ENCODE measurements at places on chromosomes 2 and 18. TPM values are rescaled to one million over a fixed set of nuclear protein-coding genes. Genes with fewer than 3 reads are reported as not detected.

Gene MAL
- not detected for total RNA-seq

Gene C2orf92
- total RNA-seq = 10.0 TPM

Gene RGPD8
- 6.8 TPM for total RNA-seq

GRCh38 chr2:169664978-169665930 is 29.0 kb downstream of the CFAP210 start:
- peaks cover 6% of the 10 kb centered on the region for H3K4me1 ChIP-seq
- H3K36me3 ChIP-seq = no peaks in the 10 kb centered on the region
- H3K27ac ChIP-seq = peak overlapping the region; percentile 34
- no peaks in the 10 kb centered on the region for H3K27me3 ChIP-seq

DNA sequence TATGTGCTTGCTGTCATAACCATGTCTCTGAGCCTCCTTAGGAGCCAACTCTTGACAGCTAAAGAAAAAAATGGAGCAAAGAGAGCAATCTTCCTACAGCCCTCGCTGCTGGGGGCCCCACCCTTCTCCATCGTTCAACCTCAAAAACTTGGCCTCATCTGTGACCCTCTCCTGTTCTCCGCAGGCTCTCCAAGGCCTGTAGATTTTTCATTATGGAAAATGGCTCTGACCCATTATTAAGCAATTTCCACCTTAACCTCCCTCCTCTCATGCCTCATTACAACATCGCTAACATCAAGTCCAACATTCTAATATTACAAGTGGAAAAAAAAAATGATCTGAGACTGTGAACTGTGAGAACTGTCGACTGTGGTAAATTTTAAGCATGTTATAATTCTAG is 98.7 kb downstream of the SLC8A1 start:
- DNase-seq = no peak
- no peak overlapping the region for H3K4me3 ChIP-seq
- no peaks in the 10 kb centered on the region for H3K27me3 ChIP-seq
- H3K27ac ChIP-seq = peak overlapping the region; percentile 45
- no peaks in the 10 kb centered on the region for H3K36me3 ChIP-seq

DNA sequence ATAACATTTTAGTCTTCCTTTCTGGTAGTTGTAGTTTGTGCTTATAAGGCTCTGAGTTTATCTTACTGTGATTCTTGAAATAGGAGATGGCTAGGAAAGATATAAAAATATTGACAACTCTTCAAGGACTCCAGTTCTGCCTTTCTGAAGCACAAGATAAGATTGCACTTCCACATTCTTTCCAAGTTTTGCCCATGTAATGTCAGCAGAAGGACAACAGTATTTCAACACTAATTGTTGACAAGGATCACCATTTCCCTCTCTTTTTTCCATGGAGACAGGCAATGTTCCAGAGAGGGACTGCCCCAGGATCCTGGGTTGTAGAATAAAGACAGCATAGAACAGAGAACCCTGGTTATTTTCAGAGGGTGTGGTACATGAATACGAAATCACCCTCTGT is 279.1 kb upstream of the CNTNAP5 start:
- no peak overlapping the region for H3K4me3 ChIP-seq
- H3K27ac ChIP-seq = no peak overlapping the region
- H3K27me3 ChIP-seq = no peaks in the 10 kb centered on the region
- no peaks in the 10 kb centered on the region for H3K36me3 ChIP-seq
- no peaks in the 10 kb centered on the region for H3K4me1 ChIP-seq

GRCh38 chr2:64277101-64277849 is 133.1 kb upstream of the PELI1 start:
- peak overlapping the region; percentile 69 for H3K27ac ChIP-seq
- H3K4me1 ChIP-seq = peaks cover 49% of the 10 kb centered on the region
- no peak for DNase-seq
- H3K4me3 ChIP-seq = no peak overlapping the region

- H3K4me3 ChIP-seq = no peak overlapping the region
- H3K27ac ChIP-seq = peak overlapping the region; percentile 71
- no peaks in the 10 kb centered on the region for H3K27me3 ChIP-seq
Measured at GRCh38 chr2:172710584-172711047, 25.0 kb upstream of the RAPGEF4 start.

DNA sequence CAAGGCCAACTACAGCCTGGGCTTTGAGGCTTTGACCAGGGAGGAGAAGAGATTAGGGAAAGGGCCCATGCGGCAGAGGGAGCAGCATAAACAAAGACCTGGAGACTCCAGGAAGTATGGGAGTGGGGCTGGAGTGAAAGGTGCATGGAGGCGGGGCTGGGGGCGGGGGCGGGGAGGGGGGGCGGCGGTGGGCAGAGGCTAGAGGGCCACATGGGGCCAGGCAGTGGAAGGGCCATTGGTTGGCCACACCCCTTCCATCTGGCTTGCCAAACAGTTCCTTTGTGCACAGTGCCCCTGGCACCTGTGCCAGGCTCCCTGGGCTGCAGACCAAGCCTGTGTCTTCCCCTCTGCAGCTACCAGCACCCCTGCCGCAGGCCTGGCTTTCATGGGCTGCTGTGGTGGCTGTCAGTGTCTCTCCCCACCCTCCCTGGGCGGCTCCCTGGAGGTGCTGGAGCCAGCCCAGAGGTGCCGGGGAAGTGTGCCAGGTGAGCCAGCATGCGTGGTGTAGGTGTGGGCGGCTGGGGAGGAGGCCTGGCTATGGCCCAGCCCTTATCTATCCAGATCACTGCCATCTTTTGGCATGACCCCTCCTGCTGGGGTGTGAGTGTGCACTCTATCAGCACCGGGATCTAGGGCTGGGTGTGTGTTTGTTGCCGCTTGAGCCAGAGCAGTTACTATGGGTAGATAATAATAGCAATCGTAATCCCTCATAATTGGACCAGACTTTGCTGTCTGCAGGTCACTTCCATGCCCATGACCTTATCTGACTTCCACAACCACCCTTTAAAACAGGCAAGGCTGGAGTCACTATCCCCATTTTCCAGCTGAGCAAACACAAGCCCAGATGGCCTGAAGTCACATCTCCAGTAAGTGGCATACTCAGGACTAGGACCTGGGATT is 30.5 kb downstream of the DNMT3A start:
- peaks cover 2% of the 10 kb centered on the region for H3K36me3 ChIP-seq
- no peak overlapping the region for H3K27ac ChIP-seq
- peaks cover 12% of the 10 kb centered on the region for H3K4me1 ChIP-seq
- H3K4me3 ChIP-seq = no peak overlapping the region

- H3K27ac ChIP-seq = no peak overlapping the region
- DNase-seq = no peak
- H3K27me3 ChIP-seq = peaks cover 3% of the 10 kb centered on the region
- no peaks in the 10 kb centered on the region for H3K36me3 ChIP-seq
Measured at GRCh38 chr2:136916131-136916530, 150.8 kb downstream of the THSD7B start.
